Activated T-helper 1 cell treated with anti-CD3 and anti-CD28 coated beads, Interleukin-12 subunit alpha, Interleukin-12 subunit beta, Interleukin-2, Interleukin-4 antibody, amounts not matched to agents 30 ng/mL and 10 ng/mL and 1 ng/mL, durations not matched to agents 14 hours and 24 hours and 36 hours (primary cell): ENCODE measurements at places on chromosomes 2 and 18. TPM values are rescaled to one million over a fixed set of nuclear protein-coding genes. Genes with fewer than 3 reads are reported as not detected.

RUFY4 gene
- 0.64 and 0.67 TPM in 2 replicates for total RNA-seq

GRCh38 chr2:46163098-46163430 lies 134.1 kb upstream of the EPAS1 start:
- H3K4me1 ChIP-seq = peaks cover 9% of the 10 kb centered on the region
- no peak overlapping the region for H3K27ac ChIP-seq
- H3K36me3 ChIP-seq = peaks cover 7% of the 10 kb centered on the region
- H3K4me3 ChIP-seq = no peak overlapping the region
- DNase-seq = no peak
- H3K27me3 ChIP-seq = peaks cover 2% of the 10 kb centered on the region

DNA sequence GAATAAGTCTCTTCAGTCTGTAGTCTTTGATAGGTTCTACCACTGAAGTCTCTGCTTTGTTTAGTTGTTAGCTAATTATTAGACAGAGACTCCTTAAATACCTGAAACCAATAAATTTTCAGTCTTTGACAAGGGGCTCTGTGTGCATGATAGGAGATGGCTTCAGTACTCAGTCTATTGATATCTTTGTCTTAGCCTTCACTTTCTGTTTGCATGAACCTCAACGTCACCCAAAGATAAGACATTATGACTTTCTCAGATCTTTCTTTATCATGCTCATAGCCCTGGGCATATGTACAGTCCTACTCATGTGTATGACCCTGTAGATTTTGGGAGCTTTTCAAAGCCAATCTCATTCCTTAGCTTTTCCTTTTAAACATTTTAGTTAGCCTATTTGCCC lies 183.5 kb upstream of the GCFC2 start:
- H3K36me3 ChIP-seq = no peaks in the 10 kb centered on the region
- no peaks in the 10 kb centered on the region for H3K4me1 ChIP-seq
- no peak overlapping the region for H3K27ac ChIP-seq
- no peak for DNase-seq

DNA sequence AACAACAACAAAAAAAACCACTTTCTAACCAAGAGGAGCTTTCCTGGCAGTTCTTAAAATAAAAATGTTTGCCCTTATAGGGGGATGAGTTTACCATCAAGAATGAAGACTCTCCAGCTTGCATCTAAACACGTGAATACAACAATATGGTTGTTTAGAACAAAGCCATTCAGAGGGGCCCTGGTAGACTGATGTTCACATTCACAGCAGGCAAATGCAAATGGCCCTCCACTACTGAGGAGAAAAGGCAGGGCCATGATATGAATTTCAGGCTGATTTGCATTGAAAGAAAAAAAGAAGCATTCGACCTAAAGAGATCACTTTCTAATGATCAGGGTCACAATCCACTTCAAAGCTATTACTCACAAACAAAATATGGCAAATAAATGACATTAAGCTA lies 65.3 kb upstream of the OTOS start:
- H3K27ac ChIP-seq = no peak overlapping the region
- H3K4me1 ChIP-seq = peaks cover 9% of the 10 kb centered on the region
- no peak overlapping the region for H3K4me3 ChIP-seq
- no peak for DNase-seq
- H3K27me3 ChIP-seq = peaks cover 4% of the 10 kb centered on the region

DNA sequence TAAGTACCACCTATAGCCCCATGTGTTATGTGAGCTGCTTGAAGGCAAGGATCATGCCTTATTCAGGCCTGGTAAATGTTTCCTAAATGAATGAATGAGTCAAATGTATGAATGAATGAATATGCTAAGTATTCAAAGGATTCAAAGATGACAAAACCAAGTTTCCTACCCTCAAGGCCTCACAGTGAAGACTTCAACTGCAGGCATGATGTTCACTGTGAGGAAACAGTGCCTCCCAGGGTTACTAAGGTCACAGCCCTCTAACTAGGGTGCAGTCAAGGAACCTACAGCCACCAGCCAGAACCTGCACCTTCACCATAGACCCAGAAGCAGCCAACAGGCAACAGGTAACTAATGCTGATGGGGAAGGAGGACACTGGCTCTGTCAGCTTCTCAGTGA lies 69.3 kb downstream of the SUMO1 start:
- no peak overlapping the region for H3K4me3 ChIP-seq
- H3K4me1 ChIP-seq = peaks cover 37% of the 10 kb centered on the region
- H3K27me3 ChIP-seq = peaks cover 7% of the 10 kb centered on the region
- H3K27ac ChIP-seq = no peak overlapping the region
- no peak for DNase-seq
- no peaks in the 10 kb centered on the region for H3K36me3 ChIP-seq

DNA sequence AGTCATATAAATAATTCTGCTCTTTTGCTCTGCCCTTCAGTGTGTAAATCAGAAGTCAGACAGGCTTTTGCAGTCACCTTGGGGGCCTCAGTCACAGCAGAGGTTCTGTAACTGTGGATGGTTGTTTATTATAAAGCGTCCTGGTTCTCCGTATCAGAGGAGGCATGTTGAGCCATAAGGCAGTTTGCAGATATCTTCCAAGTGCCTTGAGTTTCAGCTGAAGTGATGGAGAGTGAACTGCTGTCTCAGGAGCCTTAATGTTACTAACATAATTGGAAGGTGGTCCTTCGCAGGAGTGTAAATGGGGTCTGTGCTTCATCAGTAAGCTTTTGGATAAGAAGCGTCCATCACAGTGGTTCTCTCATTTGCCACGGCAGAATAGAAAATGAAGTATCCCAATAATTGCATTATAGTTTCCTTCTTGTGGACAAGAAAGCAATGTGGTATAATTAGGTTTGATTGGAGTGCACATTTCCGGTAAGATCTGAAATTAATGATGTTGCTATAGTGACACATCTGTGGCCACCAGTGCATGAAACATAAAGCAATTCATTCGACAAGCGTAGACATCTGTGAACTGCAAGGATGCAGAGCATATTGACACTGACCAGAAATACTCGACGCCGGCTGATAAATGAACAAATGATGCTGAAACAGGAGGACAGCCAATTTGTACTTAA lies 112.5 kb upstream of the NFATC1 start:
- H3K27ac ChIP-seq = no peak overlapping the region
- no peak for DNase-seq
- H3K36me3 ChIP-seq = peaks cover 10% of the 10 kb centered on the region
- H3K27me3 ChIP-seq = no peaks in the 10 kb centered on the region
- H3K4me1 ChIP-seq = no peaks in the 10 kb centered on the region

DNA sequence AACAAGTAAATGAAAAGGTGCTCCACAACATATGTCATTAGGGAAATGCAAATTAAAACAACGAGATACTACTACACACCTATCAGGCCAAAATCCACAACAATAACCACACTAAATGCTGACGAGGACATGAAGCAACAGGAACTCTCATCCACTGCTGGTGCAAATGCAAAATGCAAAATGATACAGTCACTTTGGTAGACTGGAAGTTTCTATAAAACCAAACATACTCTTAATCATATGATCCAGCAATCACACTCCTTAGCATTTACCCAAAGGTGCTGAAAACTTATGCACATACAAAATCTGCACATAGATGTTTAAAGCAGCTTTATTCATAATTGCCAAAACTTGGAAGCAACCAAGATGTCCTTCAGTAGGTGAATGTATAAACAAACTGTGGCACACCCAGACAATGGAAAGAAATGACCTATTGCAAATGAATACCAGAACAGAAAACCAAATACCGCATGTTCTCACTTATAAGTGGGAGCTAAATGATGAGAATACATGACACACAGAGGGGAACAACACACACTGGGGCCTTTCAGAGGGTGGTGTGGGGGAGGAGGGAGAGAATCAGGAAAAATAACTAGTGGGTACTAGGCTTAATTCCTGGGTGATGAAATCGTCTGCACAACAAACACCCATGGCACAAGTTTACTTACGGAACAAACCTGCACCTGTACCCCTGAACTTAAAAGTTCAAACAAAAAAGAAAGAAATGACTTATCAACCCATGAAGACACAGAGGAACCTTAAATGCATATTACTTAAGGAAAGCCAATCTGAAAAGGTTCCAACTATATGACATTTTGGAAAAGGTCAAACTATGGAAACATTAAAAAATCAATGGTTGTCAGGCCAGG lies 80.4 kb downstream of the ASXL2 start:
- peak overlapping the region; percentile 31 for H3K4me3 ChIP-seq
- DNase-seq = no peak
- peaks cover 45% of the 10 kb centered on the region for H3K36me3 ChIP-seq
- H3K27ac ChIP-seq = peak overlapping the region; percentile 88
- no peaks in the 10 kb centered on the region for H3K27me3 ChIP-seq
- H3K4me1 ChIP-seq = peaks cover 64% of the 10 kb centered on the region

- H3K4me3 ChIP-seq = no peak overlapping the region
- H3K4me1 ChIP-seq = no peaks in the 10 kb centered on the region
- H3K27ac ChIP-seq = no peak overlapping the region
- DNase-seq = no peak
Observed at GRCh38 chr2:24238158-24238557, 63.3 kb downstream of the FAM228A start.

GRCh38 chr2:102510791-102511575 lies 38.0 kb downstream of the SLC9A4 start:
- DNase-seq = no peak
- H3K36me3 ChIP-seq = no peaks in the 10 kb centered on the region
- H3K27ac ChIP-seq = no peak overlapping the region

GRCh38 chr2:51027442-51027841 lies 4.5 kb downstream of the NRXN1 start:
- H3K27me3 ChIP-seq = no peaks in the 10 kb centered on the region
- no peaks in the 10 kb centered on the region for H3K36me3 ChIP-seq
- no peaks in the 10 kb centered on the region for H3K4me1 ChIP-seq
- no peak overlapping the region for H3K27ac ChIP-seq
- DNase-seq = no peak

DNA sequence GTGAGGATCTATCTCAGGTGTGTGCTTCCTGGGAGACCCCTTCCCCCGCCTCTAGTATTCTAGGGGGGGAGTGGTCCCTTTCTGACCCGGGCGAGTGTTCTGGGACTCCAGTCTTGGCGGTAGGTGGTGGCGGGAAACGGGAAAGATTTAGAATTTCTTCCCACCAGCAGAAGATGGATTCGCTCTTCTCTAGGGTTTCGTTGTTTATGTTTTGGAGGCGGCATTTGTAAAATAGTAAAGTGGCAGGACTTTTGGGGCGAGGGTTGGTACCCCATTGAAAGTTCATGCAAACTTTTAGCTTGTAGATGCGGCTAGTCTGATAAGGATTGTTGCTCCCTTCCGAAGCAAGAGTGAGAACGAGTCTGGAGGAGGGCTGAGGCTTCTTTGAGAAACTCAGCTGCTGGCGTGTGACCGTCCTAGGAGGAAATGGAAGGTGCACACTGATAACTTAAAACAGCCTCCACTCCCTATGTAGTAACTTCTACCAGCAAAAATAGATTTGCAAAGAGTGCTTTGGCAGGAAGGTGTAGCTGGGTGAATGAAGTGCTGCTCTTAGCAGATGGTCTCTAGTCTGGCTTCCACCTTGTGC lies 412 bp downstream of the GPD2 start:
- peaks cover 2% of the 10 kb centered on the region for H3K27me3 ChIP-seq
- peaks cover 17% of the 10 kb centered on the region for H3K36me3 ChIP-seq
- H3K27ac ChIP-seq = peak overlapping the region; percentile 98
- peak overlapping the region; percentile 92 for H3K4me3 ChIP-seq

DNA sequence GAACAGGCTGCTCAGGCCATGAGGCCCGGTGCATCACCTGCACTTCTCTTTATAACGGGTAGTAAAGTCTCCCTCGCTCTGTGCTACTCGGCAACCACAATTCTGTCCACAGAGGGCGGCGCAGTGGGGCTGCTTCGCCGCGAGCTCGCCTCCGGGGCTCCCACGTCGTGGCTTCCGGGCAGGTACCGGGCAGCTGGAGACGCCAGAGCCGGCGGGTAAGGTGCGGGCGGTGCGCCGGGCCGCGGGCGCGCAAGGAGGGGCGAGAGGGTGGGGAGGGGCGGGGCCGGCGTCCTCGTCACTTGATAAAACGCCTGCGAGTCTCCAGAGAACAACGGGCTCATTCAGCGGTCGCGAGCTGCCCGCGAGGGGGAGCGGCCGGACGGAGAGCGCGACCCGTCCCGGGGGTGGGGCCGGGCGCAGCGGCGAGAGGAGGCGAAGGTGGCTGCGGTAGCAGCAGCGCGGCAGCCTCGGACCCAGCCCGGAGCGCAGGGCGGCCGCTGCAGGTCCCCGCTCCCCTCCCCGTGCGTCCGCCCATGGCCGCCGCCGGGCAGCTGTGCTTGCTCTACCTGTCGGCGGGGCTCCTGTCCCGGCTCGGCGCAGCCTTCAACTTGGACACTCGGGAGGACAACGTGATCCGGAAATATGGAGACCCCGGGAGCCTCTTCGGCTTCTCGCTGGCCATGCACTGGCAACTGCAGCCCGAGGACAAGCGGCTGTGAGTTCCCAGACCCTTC lies at the start of gene ITGA6:
Gene ITGA6 (plus strand): TSS at position 331 of the 734 bp plus-strand sequence.
- H3K36me3 ChIP-seq = peaks cover 10% of the 10 kb centered on the region
- H3K4me3 ChIP-seq = peak within 1 kb of the TSS; percentile 85
- H3K4me1 ChIP-seq = peaks cover 45% of the 10 kb centered on the region
- DNase-seq = peak; percentile 66
- H3K27ac ChIP-seq = peak within 1 kb of the TSS; percentile 70
